ENCODE measurements at places on chromosomes 4 and X. TPM values are rescaled to one million over a fixed set of nuclear protein-coding genes. Genes with fewer than 3 reads are reported as not detected.

POU3F4 gene
- not detected for total RNA-seq

DNA sequence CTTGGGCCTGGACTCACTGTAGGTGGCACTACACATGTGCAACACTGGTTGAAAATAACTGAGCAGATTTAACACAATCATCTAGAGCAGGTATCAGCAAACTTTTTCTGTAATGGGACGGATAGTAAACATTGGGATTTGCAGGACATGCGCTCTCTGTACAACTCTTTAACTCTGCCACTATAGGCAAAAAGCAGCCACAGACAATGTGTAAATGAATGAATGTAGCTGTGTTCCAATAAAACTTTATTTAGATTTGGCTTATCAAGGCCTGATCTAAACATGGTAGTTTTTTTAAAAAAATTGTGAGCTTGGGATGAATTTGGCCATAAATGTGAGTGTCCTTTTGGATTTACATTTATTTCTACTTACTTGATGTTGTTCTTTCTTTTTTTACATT, 407.3 kb downstream of the FAT4 start:
- no peak for ATAC-seq

DNA sequence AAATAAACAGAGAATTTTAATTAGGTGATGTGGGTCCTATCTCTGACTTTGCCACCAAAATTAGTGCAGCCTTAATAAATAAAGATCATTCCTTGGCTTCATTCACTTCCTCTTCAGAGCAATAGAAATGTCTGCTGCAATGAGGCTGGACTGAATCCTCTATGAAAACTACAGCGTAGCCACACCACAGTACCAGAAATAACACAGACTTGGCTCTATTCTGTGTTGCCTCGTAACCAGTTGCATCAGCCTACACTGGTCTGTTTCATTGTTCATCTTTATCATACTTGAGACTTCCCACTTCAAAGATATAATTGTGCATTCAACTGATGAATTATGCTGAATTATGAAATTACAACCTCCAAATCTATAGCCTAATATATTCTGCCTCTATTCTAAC, 15.8 kb downstream of the GLRA3 start:
- ATAC-seq = no peak

GRCh38 chr4:83757121-83757621, 221.3 kb downstream of the GPAT3 start:
- ATAC-seq = no peak

- ATAC-seq = no peak
Observed at GRCh38 chr4:35520059-35520458, 724.3 kb downstream of the ARAP2 start.

- ATAC-seq = peak; percentile 52
Observed at GRCh38 chr4:173168396-173169177, at the start of gene GALNT7. Gene GALNT7 (plus strand): TSS chr4:173168811. CDS start chr4:173168836, 25 bp downstream.

Data from activated T-helper 17 cell treated with anti-CD3 and anti-CD28 coated beads, Interleukin-2, amount 50 U/mL, for 72 hours (primary cell).